ENCODE measurements at places on chromosomes 3 and 15.

GRCh38 chr3:46676601-46677410, 16.7 kb downstream of the ALS2CL start:
- DNase-seq: no peak

DNA sequence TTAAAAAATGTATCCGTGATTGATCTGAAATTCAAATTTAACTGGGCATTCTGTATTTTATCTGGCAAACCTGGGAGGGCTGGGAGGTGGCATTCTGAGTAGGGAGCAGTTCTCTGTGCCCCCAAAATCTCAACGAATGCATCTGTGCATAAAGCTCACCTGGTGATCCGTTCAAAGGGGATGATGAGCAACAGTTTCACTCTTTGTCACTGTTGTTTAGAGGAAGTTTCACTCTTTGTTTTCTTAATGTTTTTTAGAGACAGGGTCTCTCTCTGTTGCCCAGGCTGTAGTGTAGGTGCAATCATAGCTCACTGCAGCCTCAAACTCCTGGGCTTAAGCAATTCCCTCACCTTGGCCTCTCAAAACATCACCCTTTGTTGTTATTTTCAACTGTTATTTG, 186.7 kb downstream of the SSR3 start:
- no peak for DNase-seq

DNA sequence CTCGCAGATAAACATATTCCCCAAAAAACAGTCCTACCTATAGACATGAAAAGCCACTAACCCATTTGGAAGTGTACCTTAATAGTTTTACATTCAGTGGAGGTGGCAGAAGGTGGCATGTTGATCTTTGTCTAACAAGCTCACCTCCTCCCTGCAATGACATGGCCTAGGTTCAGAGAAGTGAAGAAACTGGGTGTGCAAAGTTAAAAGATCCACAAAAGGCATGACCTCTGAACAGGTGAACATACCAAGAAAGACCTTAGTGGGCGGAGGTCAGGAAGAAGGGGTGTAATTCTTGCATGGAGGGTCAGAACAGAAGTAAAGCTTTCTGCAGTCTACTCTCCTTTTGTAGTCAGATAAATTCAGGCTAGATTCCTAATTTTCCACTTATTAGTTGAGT, 822 bp downstream of the MRPL3 start:
- no peak for DNase-seq

- no peak for DNase-seq
Observed at GRCh38 chr15:28967990-28968389, 82.2 kb downstream of the APBA2 start.

DNA sequence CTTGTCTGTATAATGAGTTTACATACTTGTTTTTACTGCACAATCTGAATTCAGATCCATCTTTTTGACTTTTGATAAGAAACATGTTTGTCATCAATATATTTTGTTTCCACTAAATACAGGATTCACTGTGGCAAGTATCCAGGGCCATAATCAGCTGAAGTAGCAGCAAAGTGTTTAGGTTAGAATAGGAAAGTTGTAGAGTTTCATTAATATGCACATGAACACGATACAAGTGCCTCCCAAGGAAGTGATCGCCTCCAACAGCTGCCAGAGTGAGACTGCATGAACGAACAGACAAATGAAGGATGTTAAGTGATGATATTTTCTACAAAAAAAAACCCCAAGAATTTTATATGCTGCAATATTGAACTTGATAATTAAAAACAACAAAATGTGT, 204.3 kb downstream of the TBL1XR1 start:
- DNase-seq: no peak

Data from stimulated activated CD4-positive, alpha-beta T cell treated with anti-CD3 and anti-CD28 coated beads, Interleukin-1b, Interleukin-23, amount 100 ng/mL, for 1 hour (primary cell).